ENCODE measurements at places on chromosomes 16 and 17.

- no peak for DNase-seq
Measured at GRCh38 chr16:70662991-70663523, 16.7 kb downstream of the IL34 start.

DNA sequence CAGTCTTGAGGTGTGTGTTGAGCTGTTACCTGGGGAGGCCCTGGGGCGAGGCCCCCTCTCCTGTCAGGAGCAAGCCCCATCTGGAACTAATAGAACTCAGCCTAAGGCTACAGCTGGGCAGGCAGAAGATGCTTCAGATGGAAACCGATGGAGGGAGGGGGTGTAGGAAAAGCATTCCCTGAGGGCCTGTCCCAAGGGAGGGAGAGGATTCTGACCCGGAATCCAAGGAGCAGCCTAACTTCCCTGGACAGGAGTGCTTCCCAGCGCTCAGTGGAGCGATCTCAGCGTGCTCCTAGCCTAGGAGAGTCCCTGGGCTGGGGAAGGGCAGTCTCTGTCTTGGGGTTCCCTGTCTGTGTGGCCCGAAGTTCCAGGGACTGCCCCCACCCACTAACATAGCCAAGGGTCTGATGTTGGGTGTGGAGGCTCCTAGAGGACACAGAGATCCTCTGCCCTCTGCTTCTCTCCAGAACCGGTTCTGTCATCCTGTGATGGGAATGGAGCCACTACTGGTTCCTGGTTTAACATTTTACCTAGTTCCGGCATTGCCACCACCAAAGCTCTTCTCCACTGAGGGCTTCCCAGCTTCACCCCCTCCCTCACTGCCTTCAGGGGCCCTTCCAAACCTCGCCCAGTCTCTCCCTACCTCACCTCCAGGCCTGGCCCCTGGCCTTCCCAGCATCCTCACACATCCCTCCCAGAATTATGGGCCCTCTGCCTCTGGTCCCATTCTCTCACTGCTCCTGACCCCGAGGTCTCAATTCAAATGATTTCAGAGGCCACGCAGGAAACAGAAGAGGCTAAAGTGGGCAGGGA is 58.7 kb downstream of the RTN4RL1 start:
- DNase-seq: peak; percentile 88

DNA sequence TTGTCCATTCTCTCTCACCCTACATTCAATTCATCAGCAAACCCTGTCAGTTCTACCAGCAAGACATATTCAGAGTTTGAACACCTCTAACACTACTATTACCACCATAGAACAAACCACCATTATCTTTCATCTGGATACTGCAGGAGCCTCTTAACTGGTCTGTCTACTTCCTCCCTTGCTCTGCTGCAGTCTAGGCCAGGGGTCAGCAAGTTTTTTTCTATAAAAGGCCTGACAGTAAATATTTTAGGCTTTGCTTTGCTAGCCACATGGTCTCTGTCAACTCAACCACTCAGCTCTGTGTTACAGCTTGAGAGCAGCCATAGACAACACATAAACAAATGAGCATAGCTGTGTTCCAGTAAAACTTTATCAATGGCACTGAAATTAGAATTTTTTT is 13.8 kb downstream of the KCTD19 start:
- DNase-seq: no peak

DNA sequence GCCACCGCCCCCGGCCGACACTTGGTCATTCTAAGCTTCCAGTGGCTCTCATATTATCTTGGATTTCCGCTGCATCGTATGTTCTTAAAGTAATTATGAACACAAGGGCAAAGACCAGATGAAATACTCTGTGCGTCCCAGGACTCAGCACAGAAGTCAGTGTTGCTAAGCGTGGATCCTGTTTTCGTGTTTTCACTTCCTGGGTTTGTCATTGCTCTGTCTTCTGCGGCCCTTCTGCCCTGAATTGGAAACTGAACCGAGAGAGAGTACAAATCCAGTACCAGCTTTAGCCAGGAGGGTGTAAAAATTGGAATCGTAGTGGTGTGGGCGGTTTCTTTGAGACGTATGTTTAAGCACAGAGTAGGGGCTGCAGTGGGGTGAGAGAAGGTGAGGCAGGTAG is 32.7 kb downstream of the DBNDD1 start:
- no peak for DNase-seq

GRCh38 chr16:55146966-55147365 is 177.0 kb upstream of the IRX6 start:
- no peak for DNase-seq

DNA sequence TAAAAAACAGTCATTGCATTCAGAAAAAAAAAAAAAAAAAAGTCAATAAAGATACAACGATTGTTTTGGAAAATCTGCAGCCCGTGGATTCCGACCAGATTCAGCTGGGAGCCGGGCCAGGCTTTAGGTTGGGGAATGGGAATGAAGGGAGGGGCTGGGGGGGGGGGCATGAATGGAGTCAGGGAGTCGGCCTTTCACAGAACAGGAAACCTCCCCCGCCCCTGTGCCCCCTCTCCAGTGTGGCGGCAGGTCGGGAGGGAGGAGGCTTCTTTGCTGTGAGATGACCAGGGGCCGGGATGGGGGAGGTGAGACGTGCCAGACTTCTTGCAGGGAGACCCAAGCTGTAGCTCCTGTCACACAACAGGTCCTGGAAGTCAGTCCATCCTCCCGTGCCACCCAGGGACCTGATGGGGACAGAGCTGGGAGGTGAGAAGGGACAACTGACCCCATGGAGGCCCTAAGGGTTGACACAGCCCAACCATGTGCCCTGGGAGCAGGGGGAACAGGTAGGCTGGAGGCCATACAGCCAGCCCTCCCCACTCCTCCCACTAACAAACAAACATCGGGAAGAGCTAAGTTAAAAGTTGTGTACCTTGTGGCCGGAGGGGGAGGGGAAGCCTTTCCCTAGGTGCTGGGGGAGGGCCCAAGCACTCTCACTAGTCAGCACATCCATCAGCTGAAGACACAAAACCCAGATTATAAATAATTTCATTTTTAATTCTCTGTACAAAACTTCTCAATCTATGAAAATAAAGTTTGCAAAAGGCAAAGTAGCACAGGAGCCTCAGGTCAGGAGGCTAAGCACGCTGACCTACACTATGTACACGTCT is 25.2 kb downstream of the SREBF1 start:
- peak; percentile 73 for DNase-seq
